ENCODE measurements at places on chromosomes 12 and 14. TPM values are rescaled to one million over a fixed set of nuclear protein-coding genes. Genes with fewer than 3 reads are reported as not detected.

Gene INHBC
- polyA plus RNA-seq: 0.30 TPM

Gene FERMT2
- 53.3 TPM for polyA plus RNA-seq

Gene BAZ2A
- 52.0 TPM for polyA plus RNA-seq

Gene SDR9C7
- polyA plus RNA-seq: not detected

Gene CLEC14A
- 0.17 TPM for polyA plus RNA-seq

Gene ARHGEF40
- 99.6 TPM for polyA plus RNA-seq

GRCh38 chr12:128792881-128793280 is 30.9 kb downstream of the SLC15A4 start:
- no peak for DNase-seq
- peaks cover 7% of the 10 kb centered on the region for H3K36me3 ChIP-seq
- H3K27me3 ChIP-seq: no peaks in the 10 kb centered on the region
- no peak overlapping the region for H3K27ac ChIP-seq

DNA sequence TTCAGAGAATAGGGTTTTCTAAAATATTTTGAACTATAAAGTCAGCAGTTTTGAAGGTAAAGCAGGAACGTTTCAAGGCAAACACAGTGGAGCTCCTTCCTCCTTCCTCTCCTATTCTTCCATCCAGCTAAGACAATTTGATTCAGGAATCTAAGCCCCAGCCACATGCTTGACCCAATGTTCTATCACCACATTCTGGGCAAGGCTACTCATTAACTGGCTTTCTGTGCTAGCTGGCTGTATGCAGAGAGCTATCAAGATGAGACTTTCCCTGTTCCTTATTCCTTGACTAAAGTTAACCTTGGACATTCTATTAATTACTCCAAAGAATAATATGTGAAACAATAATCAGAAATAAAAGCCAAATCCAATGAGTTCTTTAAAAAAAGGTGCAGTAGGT is 266.9 kb downstream of the NOVA1 start:
- H3K4me1 ChIP-seq: no peaks in the 10 kb centered on the region
- no peaks in the 10 kb centered on the region for H3K36me3 ChIP-seq
- H3K27me3 ChIP-seq: no peaks in the 10 kb centered on the region
- H3K4me3 ChIP-seq: no peak overlapping the region

DNA sequence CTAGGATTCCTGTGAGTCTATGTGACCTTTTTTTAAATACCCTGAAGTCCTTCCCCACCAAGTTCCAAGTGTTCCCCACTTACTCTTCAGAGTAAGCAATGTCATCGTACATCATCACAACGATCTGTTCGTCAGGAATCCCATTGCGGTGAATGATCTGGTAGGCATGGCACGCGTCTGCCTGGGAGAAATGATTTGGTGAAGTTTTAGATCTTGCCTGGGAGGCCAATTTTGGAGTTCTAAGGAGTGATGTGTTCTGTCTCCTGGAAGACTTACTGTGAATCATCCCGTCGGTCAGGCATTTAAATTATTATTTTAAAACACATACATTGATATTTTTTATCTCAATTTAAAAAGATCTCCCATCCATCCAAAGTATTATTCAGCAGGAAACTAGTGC is 29.8 kb downstream of the LGMN start:
- H3K27me3 ChIP-seq: no peaks in the 10 kb centered on the region
- H3K4me3 ChIP-seq: no peak overlapping the region
- DNase-seq: no peak

- no peak for DNase-seq
- H3K27ac ChIP-seq: no peak overlapping the region
- H3K4me1 ChIP-seq: no peaks in the 10 kb centered on the region
- no peak overlapping the region for H3K4me3 ChIP-seq
These were observed 151.9 kb downstream of the GXYLT1 start for GRCh38 chr12:41992692-41993215.

DNA sequence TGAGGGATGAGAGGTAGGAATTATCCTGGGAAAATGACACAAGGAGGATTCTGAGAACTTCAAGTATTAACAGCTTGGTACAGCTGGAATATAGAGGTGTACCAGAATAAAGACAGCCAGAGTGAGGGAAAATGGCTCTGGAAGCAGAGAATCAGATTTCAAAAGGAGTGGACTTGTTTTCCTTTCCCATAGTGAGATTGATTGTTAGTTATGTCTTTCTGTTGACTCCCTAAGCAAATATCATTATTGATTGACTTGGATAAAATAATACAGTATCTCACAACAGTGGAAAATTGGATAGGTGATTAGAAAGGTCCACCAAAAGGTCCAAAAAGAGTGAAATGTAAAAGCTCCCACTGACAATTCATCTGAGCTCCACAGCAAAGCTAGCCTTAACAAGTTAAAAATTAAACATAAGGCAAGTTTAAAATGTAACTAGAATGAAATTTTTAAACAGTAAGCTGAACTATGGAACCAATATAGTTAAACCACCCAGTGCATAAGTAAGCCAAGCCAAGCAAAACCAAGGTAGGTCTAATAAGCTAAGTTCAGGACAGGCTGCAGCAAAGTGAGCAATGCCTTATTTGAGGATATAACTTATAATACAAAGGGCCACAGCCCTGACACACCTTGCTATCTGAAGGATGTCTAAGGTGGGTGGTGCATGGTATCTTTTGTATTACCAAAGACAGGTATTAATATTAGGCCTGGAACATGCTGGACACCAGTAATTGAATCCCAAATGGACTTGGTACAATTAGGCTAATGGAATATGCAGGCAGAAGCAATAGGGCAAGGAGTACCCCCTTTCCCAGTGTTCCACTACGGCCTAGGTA is 21.8 kb downstream of the ENTPD5 start:
- no peaks in the 10 kb centered on the region for H3K36me3 ChIP-seq
- no peak overlapping the region for H3K4me3 ChIP-seq
- no peak overlapping the region for H3K27ac ChIP-seq
- DNase-seq: no peak
- H3K4me1 ChIP-seq: no peaks in the 10 kb centered on the region
- H3K27me3 ChIP-seq: no peaks in the 10 kb centered on the region

- no peak overlapping the region for H3K27ac ChIP-seq
- no peak overlapping the region for H3K4me3 ChIP-seq
These were observed 145.6 kb upstream of the RFLNA start for GRCh38 chr12:124149287-124149686.

DNA sequence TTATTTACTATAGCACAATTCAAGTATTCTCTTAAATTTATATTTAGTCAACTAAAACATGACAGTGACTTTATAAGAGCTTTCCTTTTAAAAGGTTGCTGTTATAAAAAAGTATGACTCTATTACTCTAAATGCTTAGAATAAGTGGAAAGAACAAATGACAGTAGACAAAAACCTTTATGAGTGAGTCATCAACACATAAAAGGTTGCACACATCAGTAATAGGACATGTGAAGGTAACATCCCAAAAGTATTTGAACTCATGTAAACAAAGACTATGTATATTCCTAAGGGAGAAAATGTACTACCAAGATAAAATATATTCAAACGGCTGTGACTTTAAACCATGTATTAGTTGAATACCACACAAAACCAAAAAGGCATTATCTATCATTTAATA is 98.8 kb downstream of the PAWR start:
- DNase-seq: no peak
- no peaks in the 10 kb centered on the region for H3K4me1 ChIP-seq
- H3K27ac ChIP-seq: no peak overlapping the region
- no peak overlapping the region for H3K4me3 ChIP-seq

- H3K27ac ChIP-seq: peak overlapping the region; percentile 34
- H3K4me3 ChIP-seq: no peak overlapping the region
- peak; percentile 73 for DNase-seq
These were observed 283.5 kb downstream of the KSR2 start for GRCh38 chr12:117685110-117685926.

Data from H1 (cell line).